ENCODE measurements at places on chromosomes 2 and 18. TPM values are rescaled to one million over a fixed set of nuclear protein-coding genes. Genes with fewer than 3 reads are reported as not detected.

GRCh38 chr18:45654677-45655076 is 39.4 kb downstream of the SLC14A2 start:
- DNase-seq: no peak

GRCh38 chr2:202158796-202159195 is 79.6 kb downstream of the SUMO1 start:
- DNase-seq: no peak

DNA sequence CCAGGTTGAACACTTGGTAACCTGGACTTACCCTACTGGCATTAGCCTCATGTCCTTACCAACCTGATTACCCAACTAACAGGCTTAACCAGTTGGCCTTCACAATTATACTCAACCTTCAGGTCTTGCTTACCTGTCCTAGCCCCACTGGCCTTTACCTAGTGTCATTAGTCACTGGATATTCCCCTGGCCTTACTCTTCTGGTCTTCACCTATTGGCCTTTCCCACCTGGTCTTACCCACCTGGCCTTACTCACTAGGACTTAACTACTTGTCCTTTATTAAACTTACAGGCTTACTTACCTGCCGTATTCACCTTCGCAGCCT is 131.1 kb upstream of the ZSWIM2 start:
- DNase-seq: no peak

- DNase-seq: no peak
Measured at GRCh38 chr18:41269294-41269693, 685.7 kb upstream of the PIK3C3 start.

- no peak for DNase-seq
Measured at GRCh38 chr2:10412380-10412779, 35.7 kb downstream of the ODC1 start.

GRCh38 chr2:31258351-31258750 is 24.4 kb downstream of the EHD3 start:
- DNase-seq: no peak

DNA sequence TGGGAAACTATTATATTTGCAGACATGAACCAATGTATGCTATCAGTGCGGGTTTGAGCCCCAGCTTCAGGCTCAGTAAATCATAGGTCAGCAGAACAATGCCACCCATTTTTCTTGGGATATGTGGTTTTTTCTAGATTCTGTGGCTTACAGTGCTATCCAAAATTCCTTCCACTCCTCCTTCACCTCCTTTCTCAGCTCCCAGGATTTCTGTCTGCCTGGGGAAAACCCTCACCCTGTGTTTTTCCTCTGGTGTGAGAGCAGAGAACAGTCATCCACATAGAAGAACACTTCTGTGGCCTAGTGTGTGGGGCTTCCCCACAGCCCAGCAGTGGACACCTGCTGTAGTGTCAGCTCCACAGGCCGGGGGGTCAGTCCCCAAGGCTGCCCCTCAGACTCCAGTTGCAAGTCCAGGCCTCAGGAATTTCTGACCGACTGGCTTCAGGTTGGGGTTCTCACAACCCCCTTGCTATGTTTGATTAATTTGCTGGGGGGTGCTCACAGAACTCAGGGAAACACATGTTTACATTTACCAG is 238.2 kb downstream of the LDLRAD4 start:
- no peak for DNase-seq

GRCh38 chr2:221270806-221271205 is 301.3 kb downstream of the EPHA4 start:
- no peak for DNase-seq

DNA sequence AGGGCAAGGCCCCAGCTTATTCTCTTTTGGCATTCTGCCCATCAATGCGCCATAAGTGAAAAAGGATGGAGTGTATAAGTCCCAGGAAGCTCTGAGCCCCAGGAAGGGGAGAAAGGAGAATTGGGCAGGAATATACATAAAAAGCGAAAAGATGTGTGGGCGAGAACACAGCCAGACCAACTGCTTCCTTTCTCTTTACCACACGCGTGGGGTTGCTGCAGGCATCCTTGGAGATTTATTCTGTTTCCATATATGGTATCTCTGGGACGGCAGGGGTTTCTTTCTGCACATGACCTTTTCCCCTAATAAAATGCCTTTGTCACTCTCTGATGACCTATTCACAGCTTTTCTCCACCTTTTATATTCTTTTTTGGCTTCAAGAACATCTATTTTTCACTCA is 440.5 kb downstream of the NBAS start:
- no peak for DNase-seq

DNA sequence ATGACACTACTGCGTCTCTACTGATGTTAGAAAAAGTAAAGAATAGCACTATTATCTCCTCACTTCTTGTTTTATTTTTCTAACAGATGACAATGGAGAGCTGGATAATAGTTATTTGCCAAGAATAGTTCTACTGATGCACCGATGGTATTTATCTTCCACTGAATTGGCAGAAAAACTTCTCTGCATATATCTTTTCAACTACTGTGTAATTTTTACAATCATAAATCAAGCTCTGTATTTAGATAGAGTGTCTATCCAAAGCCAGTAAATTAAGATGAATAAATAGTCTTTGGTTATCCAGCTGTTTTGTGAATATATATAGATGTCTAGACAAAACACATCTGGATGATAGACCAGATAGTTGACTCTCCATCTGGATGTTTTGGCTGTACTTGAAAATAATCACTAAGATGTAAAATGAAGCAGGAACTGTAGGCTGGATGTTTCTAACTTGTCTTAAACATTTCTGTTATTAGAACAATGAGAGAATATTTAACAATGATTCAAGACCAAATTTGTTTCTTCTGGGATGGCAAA is 40.1 kb downstream of the RASGRP3 start:
- no peak for DNase-seq

DNA sequence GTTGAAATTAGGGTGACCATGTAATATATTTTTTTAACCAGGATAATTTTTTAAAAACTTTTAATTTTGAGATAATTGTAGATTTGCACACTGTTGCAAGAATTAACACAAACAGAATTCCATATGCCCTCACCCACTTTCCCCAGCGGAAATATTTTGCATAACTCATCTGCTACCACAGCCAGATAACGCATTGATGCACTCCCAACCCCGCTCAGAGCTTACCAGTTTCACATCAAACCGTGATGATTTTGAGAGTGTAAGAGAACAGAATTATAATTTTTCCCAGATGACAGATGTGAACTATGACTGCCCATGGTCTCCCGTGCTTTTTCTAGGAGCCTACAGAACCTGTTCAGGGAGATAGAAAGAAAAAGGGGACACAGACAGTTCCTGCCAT is 35.2 kb upstream of the LDLRAD4 start:
- DNase-seq: no peak

DNA sequence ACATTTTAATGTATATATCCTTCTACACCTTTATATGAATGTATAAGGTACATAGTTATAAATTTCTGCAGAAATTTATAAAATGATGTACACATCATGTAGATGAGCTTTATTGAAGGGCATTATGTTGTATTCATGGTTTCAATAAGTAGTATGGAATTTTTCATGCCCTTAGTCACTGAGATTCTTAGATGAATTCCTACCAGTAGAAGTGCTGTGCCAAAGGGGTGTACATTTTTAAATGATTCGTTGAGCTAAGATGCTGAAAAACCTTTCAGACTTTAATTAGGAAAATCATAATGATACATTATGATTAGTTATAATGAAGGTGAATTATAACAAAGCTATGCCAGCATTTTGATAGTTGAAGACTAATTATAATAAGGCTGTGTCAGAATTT is 115.2 kb downstream of the ZNF236 start:
- no peak for DNase-seq

DNA sequence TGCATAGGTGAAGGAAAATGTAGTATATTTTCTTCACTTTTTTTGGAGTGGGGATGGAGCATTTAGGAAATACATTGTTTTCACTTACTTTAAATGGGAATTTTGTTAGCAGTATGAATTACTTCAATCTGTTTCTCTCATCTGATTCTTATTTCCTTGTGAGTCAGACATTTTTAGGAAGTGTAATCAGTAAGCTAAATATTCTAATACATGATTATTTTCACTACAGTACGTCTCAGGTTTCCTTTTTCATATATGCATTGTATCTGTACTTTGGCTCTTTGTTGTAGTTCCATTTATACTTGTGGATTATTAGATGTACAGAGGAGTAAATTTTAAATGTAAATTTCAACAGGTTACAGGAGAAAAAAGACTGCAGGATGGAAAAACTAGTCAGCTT is 27.9 kb downstream of the GPD2 start:
- no peak for DNase-seq

- DNase-seq: no peak
Measured at GRCh38 chr2:217798191-217798590, 204.6 kb downstream of the TNS1 start.

DNA sequence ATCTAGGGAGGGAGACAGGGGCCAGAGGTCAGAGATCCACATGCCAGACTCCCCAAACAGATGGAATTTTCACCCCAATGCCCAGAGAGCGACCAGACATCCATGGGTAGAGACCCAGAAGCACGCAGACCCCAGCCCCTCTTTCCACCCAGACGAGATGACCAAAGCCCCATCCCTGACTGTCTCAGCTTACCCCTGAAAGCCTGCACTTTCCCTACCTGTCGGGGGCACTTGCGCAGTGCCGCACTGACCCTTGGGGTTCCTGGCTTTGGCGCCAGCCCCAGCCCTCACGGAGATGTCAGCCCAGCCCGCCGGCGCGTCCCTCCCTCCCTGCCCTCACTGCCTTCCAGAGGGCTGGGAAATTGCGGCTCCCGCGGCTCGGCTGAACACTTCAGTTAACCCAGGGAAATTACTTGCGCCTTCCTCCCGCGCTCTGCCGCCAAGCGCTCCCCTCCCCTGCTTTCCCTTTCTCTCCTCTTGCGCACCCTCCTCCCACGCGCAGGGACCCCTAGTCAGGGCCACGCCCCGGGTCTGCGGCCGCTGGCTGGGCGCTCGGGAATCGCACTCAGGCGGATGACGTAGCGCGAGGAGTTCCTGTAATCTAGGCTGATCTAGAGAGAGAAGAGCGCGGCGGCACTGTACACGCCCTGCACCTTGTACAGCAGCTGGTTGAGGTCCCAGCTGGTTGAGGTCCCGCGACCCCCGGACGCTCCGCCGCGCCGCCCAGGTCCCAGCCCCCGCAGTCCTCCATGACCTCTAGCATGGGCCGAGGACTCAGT is 12.0 kb downstream of the ALPG start:
- no peak for DNase-seq

- no peak for DNase-seq
Measured at GRCh38 chr2:7845332-7845731, 836.5 kb upstream of the ID2 start.

The SLC5A7 gene
- 0.19 TPM for total RNA-seq

The FASTKD2 gene
- total RNA-seq: 36.3 TPM

The CD8A gene
- total RNA-seq: 0.51 TPM

Data from Right ventricle myocardium superior (tissue), 1 donor.